Bronchial epithelial cell (primary cell): ENCODE measurements at places on chromosomes 5 and 9.

DNA sequence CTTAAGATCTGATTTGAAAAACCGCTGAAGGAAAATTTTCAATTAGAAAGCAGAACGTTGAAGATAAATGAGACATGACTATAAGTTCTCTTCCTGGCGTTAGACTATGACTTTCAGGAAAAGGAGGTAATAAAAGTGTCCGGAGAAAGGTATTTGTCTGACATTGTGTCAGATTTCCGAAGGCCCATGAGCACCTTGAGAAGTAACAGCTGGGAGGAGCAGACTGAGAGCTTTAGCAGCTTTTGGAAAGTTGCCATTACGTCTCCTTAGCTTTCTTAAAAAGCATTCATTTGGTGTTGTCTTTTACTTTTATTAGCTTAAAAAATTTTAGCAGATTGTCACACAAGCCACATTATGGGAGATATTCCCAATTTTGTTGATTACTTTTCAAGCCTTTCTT lies 363.5 kb downstream of the NDUFS4 start:
- DNase-seq, result no peak

- no peak for DNase-seq
Observed at GRCh38 chr5:71529682-71530081, 57.5 kb upstream of the MCCC2 start.

DNA sequence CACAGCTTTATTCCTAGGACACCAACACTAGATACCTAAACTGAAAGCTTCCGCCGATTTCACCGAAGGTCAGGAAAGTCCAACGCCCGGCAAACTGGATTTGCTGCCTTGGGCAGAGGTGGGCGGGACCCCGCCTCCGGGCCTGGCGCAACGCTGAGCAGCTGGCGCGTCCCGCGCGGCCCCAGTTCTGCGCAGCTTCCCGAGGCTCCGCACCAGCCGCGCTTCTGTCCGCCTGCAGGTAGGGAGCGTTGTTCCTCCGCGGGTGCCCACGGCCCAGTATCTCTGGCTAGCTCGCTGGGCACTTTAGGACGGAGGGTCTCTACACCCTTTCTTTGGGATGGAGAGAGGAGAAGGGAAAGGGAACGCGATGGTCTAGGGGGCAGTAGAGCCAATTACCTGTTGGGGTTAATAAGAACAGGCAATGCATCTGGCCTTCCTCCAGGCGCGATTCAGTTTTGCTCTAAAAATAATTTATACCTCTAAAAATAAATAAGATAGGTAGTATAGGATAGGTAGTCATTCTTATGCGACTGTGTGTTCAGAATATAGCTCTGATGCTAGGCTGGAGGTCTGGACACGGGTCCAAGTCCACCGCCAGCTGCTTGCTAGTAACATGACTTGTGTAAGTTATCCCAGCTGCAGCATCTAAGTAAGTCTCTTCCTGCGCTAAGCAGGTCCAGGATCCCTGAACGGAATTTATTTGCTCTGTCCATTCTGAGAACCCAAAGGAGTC lies at the start of gene CD274:
Gene CD274, plus strand, starts transcription at position 184 of the 733 bp plus-strand sequence. CDS start 5,572 bp downstream, outside the sequence.
- peak; percentile 85 for DNase-seq

DNA sequence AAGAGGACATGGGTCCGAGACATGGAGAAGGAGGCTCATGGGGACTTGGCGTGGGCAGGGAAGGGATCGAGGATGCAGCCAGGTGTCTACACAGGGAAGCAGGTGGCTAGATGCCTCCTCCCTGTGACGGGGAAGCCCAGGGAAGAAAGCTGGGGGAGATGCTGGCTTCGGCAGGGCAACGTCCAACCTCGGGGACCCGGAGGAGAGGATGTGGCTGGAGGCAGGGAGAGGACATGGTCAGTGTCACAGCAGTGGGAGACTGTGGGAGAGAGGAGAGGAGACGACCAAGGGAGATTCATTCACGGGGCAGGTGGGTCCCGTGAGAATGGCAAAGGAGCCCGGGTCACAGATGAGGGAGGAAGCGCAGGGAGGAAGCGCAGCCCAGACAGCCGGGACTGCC lies 73.2 kb upstream of the PHYKPL start:
- DNase-seq, result no peak

- DNase-seq, result no peak
Observed at GRCh38 chr9:97386265-97386633, 25.6 kb upstream of the TDRD7 start.

GRCh38 chr5:1436681-1437080 lies 8.6 kb downstream of the SLC6A3 start:
- no peak for DNase-seq

DNA sequence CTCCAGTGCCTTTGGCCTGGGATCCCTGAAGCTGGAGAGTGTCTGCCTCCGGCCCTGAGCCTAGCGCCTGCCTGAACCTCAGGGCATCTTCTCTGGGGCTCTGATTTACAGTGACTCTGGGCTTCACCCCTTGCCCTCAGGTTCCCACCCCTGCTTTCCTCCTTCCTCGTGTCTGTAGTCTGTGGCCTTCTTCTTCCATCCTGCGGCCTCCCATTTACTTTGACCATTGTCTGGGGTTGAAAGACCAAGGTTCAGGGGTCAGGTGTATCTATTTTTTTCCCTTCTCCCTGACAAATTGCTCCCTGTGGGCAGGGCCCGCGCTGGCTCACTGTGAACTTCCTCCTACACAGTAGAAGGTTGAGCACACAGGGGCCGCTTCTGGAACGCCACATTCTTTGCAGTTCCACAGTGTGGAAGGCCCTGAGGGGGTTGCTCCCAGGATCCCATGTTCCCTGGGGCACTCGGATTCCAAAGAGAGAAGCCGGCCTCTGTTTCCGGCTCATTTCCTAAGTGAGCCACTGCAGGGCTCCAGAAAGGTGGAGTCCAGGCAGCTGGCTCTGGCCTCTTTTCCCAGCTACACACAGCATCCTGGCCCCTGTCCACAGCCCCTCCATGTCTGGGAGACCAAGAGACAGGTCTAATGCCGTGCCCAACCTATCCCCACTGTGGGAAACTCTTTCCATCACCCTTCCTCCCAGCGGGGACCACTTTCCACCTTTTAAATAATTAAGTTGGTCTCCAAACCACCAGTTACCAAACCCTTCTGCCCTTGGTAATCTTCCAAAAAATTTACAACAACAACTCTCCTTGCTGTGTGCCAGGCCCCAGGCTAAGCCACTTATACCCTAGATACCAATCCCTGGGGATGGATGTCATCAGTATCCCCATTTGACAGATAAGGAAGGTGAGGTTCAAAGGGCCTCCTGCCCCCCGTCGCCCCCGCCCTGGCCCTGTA lies 140.3 kb upstream of the IER5L start:
- DNase-seq, result no peak

DNA sequence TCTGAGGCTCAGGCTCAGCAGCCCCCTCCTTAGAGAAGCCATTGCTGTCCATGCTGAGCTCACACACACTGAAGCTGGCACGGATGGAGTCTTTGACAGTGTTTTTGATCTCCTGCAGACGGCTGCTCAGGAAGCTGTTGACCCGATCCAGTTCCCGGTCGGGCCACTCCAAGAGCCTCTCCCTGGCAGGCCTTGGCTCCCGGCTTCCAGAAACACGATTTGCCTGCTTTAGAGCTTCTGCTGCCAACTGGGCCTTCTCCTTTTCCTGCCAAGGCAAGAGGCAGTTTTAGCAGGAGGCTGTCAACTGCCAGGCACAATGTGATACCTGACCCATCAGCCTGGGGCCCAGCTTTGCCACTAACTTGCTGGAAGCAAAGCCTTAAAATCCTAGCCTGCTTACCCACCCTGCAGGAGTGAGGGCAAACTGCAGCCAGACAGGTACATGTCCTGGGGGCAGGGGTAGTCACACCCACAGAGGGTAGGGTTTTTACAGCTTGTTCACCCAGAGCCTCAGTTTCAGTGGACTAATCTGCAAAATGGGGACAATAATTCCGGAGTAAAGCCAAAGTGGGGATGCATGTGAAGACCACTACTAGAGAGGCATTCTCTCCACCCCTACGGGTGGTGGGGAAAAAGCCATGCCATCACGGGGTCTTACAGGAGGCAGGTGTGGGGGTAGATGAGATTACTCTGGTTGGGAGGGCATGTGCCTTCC lies 8.3 kb upstream of the DDX41 start:
- no peak for DNase-seq

DNA sequence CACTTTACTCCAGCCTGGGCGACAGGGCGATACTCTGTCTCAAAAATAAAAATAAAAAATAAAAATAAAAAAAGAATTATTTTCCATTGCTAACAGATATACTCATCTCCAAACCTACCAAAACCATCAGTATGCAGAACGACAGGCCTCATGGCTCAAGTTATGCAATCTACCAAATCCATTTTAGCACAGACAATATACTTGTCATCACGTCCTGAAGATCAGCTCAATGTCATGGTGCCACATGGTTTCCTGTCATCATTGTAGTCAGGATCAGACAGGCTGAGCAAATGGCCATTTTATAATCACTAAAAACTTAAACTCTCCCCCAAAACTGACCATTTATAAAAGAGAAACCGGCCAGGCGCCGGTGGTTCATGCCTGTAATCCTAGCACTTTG lies 69.1 kb downstream of the HABP4 start:
- no peak for DNase-seq

GRCh38 chr9:129781981-129782380 lies 21.0 kb upstream of the TOR1B start:
- no peak for DNase-seq

GRCh38 chr5:119171686-119172085 lies 100.8 kb downstream of the DMXL1 start:
- DNase-seq, result no peak

- DNase-seq, result peak; percentile 59
Observed at GRCh38 chr5:68673106-68673822, 420.6 kb upstream of the SLC30A5 start.

- no peak for DNase-seq
Observed at GRCh38 chr5:878125-878524, 14.5 kb downstream of the BRD9 start.

GRCh38 chr5:93163010-93163663 lies 417.9 kb downstream of the NR2F1-AS1 start:
- DNase-seq, result peak; percentile 92

DNA sequence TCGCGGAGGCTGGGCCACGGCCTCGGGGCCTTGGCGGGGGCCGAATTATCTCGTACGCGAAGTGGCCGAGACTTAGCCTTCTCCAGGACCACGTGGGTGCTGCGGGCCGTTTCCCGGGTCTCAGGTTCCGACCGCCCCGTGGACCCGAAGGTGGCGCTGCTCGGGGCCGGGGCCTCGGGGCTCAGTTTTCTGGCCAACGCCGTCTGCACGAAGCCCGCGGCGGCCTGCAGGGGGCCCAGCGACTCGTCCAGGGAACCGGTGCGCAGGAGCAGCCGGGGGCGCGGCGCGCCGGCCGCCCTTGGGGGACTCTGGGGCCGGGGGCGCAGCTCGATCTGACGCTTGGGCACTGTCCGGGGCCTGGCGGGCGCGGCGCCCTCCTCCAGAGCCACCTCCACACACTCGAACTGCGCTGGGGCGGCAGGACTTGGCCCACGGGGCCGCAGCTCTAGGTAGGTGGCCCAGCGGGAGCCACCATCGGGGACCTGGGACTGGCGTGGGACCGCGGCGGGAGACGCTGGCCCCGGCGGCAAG lies 716 bp downstream of the PROB1 start:
- no peak for DNase-seq

DNA sequence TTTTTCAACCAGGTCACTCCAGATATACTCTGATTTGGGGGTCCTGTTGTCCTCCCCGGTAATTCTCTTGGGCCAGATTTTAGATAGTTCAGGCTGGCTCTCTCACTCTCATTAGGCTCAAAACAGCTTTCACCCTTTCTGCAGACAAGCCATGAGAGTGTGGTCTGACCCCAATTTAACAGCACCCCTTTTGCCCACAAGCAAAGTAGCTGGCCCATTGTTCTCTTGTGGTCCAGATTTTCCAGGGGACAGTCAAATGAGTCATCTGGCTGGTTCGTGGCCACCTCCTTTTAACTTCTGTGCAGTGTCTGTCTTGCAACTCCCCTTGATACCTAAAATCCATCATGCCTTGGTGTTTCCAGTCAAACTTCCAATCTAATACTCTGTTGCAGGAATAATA lies 16.5 kb downstream of the BHMT2 start:
- DNase-seq, result no peak

DNA sequence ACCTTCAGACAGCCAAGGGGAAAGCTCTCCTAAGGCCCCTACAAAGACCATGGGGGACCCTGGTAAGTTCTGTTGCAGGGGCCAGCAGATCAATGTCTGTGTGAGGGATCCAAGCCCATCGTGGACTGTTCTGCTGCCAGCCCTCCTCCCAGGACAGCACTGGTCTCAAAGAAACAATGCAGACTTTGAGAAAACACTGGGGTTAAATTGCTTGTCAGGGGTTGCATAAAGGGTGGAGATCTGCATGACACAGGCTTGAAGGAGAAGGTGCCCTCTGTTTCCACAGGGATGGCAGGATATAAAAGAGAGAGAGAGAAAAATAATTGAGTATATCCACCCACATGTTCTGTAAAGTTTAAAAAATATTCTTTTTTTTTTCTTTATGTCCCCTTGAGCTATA lies 157.6 kb upstream of the TBC1D2 start:
- DNase-seq, result no peak

DNA sequence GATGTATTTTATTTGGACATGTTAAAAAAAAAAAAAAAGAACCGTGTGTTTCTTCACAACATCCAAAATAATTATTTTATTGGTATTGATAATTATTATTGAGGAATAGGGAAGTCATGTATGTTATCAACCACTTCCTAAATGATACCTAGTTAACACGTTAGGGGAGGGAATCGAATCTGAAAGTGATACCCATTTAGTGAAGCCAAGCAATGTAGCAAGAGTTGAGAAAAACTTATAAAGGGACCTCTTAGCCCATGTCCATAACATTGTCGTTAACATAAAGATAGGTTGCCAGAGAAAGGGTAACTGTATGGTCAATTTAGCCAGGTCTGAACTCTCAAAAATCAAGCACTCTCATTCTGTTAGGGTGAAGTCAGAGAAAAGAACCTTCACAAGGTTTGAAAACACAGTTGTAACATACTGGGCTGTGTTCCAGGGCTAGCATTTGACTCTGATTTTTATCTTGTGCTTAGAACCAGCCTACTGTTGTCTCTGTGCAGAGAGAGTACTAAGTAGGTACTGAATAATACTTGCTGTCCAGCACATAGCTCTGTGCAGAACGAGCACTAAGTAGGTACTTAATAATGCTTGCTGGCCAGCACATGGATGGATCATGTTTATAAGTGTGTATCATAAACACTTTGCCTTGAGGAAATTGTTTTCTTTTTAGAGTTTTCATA lies 60.4 kb downstream of the GHR start:
- DNase-seq, result no peak

DNA sequence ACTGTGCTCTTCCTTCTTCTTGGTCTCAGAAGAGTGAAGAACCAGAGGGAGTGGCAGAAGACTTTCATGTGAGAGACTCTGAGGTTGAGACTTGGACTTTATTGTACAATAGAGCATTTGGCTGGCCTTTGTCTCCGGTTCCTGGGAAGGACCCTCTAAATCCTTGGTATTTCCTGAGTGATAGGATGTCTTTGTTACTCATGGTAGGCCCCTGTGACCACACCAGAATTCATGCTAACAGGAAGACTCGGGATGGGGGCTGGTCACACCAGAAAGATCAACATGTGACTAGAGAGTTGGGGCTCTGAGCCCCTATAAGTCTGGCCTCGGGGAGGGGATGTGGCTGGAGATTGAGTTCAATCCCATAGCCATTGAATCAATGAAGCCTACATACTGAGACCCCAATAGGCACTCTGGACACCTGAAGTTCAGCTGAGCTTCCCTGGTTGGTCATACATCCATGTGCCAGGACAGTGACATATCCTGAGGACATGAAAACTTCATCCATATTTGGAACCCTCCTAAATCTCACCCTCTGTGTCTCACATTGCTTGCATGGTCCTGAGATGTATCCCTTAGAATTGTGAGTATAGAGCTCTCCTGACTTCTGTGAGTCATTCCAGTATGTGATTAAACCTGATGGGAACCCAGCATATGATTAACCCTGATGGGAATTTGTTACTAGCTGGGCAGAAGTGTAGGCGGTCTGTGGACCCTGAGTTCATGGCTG lies 201.7 kb downstream of the GADD45G start:
- peak; percentile 44 for DNase-seq
